ENCODE measurements at places on chromosomes 13 and 19.

DNA sequence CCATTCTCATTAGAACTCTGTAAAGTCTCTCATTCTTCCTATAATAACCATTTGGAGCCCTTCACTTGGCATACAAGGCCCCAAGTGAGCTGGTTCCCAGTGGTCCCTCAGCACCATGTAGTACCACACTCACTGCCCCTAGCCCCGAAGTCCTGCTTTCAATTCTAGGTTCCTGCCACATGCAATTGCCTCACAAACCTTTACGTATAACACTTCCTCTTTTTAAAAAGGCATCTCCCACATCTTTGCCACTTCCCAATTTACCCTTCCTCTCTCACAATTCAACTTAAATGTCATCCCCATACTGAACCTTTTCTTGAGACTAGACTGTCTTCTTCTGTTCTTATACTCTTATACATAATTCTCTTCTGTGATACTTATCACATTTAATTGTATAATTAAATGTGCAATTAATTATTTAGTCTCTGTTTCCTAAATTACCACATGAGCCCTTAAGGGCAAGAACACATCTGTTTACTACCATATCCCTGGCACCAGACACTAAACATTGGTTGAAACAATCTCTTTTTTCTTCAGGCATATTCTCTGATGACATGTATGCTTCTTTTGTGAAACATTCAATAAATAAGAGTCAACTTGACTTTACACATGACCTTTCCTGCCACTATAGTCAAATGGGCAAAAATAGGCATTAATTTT, 304.0 kb downstream of the SPRY2 start:
- no peak for DNase-seq

- no peak for DNase-seq
Observed at GRCh38 chr19:1762243-1763117, 9.2 kb downstream of the ONECUT3 start.

- DNase-seq = no peak
Observed at GRCh38 chr19:2512523-2513431, 36.9 kb downstream of the GADD45B start.

DNA sequence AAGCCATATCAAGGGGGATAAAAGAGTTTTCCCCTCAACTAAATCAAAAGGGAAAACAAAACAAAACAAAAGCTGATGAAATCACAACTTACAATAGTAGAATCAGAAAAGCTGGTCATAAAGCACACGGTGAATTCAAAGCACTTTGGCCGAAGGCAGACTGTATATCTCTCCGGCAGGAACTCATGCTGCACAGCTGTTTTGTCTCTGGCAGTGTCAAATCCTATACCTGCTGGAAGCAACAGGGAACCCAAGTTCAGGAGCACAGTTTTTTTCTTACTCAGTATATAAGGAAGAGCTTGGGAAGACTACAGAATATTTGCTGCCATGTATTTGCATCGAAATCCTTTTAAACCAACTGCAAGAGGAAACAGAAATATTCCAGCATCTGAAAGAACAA, 213.7 kb downstream of the RFC3 start:
- DNase-seq = no peak

GRCh38 chr19:47158879-47159503, 28.4 kb downstream of the SAE1 start:
- no peak for DNase-seq

DNA sequence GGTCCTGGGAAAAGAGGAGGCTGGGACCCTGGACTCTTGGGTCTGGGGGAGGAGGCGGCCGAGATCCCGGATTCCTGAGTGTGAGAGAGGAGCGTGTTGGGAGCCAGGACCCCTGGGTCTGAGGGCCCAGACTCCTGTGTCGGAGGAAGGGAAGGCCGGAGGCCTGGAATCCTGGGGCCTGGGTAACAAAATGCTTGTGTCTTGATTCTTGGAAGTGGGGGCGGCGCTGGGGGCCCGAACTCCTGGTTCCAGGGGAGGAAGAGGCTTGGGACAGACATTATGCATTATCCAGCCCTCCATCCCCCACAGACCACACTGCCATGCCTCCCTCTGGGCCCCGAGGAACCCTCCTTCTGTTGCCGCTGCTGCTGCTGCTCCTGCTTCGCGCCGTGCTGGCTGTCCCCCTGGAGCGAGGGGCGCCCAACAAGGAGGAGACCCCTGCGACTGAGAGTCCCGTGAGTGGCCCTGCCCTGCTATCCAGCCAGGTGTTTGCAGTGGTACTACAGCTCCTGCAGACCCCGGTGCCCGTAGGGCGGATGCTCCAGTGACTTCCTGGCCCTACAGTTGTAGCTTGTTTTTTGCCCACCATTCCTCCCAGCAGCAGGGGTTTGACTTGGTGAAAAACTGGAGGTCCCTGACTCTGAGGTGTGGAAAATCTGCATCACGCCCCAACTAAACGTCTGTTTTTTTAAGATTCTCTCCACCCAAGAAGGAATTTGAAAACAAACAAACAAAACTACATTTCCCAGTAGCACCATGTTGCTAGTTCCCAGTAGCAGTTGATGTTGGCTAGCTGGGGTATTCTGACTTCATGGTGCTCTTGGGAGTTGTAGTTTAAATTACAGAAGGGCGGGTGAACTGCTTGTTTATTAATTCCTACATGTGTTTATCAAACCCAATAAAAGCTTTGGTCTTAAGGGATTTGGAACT, 630 bp downstream of the NUCB1 start:
- DNase-seq = no peak

DNA sequence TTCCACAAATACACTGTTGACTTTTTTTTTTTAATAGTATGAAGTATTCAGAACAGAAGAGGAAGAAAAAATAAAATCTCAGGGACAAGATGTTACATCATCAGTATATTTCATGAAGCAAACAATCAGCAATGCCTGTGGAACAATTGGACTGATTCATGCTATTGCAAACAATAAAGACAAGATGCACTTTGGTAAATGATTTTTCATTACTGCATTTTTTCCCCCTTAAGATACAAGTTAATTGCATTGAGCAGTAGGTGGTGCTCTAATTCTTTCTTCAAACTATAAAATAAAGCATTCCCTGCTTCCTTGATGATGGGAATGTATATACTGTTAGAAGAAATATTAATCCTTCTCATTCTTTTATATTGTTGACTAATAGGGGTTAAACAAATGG, 17.1 kb downstream of the UCHL3 start:
- no peak for DNase-seq

DNA sequence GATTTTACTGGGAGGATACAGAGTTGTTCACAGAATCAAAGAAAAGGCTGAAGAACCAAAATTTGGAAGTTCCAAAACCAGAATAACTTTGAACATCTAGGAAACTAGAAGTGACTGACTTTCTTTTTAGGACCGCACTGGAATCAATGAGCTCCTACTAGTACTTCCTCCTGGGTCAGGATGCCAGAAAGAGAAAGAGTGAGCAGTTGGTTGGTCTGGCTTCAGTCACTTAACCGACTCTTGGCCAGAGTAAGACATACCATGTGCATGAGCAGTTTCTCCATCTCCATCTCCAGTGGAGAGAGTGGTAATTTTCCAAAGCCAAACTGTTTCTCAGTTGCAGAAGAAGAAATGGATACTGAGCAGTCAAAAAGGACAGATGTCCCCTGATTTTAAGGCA, 27.1 kb upstream of the MTUS2 start:
- DNase-seq = no peak

DNA sequence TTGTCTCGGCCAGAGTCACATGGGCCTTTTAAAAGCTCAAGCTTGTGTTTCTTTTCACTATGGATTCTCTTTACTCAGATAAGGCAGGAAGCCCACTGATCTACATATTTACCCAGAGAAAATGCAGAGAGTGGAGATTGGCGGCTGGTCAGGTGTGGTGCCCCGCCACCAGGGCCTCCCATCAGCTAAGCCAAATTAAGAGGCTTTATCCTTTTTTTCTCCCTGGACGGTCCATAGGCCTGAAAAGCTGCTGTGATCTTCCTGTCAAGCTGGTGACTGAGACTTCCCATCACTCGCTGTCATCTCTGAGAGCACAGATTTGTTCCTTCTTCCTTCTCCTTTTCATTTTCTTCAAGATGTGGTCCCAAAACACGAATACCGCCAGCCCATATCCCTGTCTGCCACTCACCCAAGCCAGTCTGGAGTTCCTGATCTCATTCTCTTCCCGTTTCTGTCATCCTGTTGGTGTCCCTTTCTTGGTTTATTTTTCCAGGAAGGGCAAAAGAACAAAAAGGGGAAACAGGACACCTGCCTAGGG, 1.9 kb downstream of the SAFB start:
- no peak for DNase-seq

DNA sequence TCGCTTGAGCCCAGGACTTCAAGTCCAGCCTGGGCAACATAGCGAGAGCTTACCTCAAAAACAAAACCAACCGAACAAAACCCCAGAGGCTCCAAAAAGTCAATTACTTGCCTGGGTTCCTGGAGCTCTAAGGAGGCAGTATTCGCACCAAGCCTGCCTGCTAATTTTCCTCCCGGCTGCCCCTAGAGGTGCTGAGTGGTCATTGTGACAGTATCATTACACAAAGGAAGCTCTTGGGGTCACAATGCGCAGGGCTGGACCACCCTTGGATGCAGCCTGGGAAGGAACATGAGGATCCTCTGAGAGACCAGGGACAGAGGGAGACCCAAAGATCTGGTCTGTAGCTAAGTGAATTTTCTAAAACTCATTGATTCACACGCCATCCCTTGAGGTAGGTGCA, 8.5 kb upstream of the PEX11G start:
- DNase-seq = no peak

GRCh38 chr13:109941951-109942350, 155.6 kb upstream of the IRS2 start:
- no peak for DNase-seq

DNA sequence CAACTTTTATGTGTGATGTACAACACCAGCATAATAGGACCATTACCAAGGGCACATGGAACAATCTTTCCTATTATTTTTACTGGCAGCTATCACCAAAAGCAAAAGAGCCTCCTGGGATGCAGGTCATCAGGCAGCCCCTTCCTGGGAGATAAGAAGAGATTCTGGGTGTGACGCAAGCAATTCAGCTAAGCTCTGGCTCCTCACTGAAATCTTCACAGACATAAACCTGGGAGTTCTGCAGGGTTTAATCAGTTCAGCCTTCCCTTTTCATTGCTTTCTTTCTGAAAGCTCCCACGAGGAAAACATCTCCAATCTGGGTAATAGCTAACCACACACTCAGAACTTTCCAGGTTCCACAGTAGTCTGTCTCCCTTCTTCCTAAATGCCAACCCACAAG, 341.1 kb downstream of the ENOX1 start:
- DNase-seq = no peak

- no peak for DNase-seq
Observed at GRCh38 chr13:95480791-95481780, 71.4 kb upstream of the CLDN10 start.

All from left kidney (tissue), 8 donors.